ENCODE measurements at places on chromosomes 2 and 18.
A peak's percentile ranks its signal among the peaks of the same experiment; 100 is the strongest.

- no peaks in the 10 kb centered on the region for H3K4me1 ChIP-seq
- H3K27ac ChIP-seq: no peak overlapping the region
- DNase-seq: no peak
These were observed 650.8 kb downstream of the DCDC2C start for GRCh38 chr2:4354164-4354563.

DNA sequence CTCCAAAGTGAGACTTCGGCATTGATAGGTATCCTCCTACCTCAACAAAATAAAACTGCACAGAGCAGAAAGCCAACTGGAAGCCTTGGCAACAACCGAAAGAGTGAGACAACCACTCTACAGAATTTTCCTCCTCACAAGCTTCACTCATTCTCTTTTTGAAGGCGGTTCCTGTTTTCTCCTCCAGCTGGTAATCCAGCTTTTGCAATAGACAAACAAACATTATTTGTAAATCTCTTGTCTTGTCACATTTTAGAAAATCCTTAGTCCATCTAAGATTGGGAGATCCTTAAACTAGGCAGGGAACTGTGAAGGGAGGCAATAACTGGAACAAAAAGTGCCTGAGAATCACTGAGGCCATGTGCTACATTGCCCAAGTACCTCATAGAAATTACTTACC is 332.4 kb downstream of the BCL11A start:
- no peaks in the 10 kb centered on the region for H3K36me3 ChIP-seq
- no peak overlapping the region for H3K4me3 ChIP-seq
- no peaks in the 10 kb centered on the region for H3K27me3 ChIP-seq
- DNase-seq: no peak

DNA sequence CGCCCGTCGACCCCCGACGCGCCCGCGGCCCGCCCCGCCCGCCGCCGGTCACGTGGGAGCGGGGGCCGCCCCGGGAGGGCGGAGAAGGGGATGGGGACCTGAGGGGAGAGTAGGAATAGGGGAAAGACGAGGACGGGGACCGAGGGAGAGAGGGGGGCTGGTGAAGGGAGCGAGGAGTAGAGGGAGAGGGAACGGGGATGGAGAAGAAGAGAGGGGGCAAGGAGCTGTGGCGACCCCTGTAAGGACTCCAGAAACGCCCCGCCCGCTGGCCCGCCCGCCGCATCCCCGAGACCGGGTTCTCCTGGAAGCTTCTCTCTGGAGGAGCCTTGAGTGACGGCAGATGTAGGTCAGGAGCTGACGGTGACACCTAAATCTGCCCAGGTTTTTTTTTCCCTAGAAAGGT is 615 bp downstream of the ADNP2 start:
- no peaks in the 10 kb centered on the region for H3K36me3 ChIP-seq
- H3K27me3 ChIP-seq: no peaks in the 10 kb centered on the region
- no peak for DNase-seq
- H3K4me1 ChIP-seq: peaks cover 15% of the 10 kb centered on the region
- H3K4me3 ChIP-seq: peak overlapping the region; percentile 85

DNA sequence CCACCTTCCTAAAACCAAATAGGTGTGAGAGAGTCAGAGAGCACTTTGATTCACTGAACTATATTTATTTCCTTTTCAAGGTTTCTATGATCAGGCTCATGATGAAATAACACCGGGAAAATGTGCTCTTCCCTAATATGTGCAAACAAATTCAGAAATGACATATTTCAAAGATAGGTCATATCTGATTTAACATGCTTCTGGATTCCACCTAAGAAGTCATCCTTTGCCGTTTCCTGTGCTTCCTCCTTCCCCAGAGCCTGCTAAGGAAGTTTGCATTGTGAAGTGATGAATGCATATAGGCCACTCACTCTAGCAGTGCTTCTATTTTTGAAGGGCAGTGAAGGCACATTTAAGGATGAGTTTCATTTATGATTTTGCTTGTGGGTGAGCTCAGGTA is 327.6 kb downstream of the TDRD15 start:
- no peaks in the 10 kb centered on the region for H3K27me3 ChIP-seq
- H3K27ac ChIP-seq: no peak overlapping the region
- H3K36me3 ChIP-seq: no peaks in the 10 kb centered on the region
- peaks cover 16% of the 10 kb centered on the region for H3K4me1 ChIP-seq
- no peak for DNase-seq

DNA sequence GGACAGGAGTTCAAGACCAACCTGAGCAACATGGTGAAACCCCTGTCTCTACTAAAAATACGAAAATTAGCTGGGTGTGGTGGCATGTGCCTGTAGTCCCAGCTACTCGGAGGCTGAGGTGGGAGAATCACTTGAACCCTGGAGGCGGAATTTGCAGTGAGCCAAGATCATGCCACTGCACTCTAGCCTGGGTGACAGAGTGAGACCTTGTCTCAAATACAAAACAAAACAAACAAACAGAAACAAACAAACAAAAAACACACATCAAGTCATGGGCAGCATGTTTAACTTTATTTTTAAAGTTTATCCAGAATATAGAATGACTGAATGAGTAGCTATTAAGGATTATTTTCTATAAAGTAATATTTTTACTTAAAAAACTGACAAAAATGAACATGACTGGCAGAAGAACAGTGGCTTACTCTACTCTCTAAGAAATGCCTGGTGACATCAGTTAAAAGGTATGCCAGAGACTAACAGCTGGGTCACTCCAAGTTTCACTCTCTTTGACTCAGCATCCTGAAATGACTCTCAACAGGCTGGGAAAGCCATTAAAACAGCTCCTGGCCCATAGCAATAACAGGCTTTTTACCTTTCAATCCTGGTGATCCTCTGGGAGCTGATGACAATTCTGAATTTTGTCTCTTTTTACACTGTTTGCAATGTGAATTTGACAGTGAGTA is 281.6 kb upstream of the STON1 start:
- no peaks in the 10 kb centered on the region for H3K36me3 ChIP-seq
- no peak for DNase-seq
- H3K4me1 ChIP-seq: peaks cover 30% of the 10 kb centered on the region
- no peaks in the 10 kb centered on the region for H3K27me3 ChIP-seq

DNA sequence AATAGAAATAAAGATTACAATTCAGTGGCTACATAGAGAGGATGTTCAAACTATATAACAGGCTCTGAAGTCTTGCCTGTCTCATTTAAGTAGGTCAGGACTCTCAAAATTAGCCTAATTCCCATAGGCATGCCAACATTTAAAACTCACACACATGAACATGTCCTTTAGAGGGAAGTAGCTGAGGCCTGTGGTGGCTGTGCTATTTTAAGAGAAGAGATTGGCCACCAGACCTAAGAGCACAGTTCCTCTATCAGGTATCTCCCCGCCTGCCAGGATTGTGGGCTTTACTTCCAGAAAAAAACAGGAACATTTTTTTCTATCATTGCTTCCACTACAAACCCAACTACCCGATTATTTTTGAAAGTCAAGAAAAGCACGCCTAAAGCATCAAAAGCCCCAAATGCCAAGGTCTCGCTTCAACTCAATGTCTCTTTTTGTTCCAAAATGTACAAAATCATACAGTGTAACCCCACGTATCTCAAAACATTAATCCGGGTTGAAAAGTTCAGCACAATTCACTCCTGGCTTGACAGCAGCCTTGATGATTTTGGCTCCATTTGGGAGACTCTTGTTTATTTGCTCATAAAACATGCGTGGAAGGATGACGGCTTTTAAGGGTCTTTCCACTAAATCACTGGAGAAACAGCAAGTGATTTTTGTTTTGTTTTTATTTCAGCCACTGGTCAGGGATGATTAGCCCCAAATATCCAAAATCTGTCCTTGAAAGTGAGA is 15.3 kb downstream of the FHL2 start:
- peaks cover 54% of the 10 kb centered on the region for H3K4me1 ChIP-seq
- H3K36me3 ChIP-seq: peaks cover 13% of the 10 kb centered on the region
- no peaks in the 10 kb centered on the region for H3K27me3 ChIP-seq

DNA sequence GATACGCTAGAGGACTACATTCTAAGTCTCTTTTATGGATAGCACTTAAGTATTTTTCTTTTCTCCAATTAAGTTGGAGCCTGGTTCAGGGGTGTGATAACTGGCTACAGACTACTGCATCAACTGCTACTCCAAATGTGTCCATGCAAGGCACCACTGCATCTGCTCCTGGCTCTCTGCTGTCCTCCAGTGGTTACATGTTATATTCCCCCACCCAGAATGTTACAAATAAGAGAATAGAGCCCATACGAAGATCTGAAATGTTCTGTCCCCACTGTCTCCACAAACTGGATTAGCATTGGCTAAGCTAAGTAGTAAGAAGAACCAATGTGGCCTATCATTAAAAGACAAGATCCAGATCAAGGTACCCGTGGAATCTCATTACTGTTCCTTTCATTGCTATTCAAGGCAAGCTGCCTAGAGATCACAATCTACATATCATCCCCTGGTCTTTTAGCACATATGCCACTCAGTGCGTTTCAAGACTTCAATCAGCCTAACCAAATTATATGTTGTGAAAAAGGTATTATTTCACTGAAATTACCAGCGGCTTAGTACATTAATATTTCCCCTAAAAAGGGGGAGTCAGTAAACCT is 308.3 kb upstream of the SLC8A1 start:
- H3K4me3 ChIP-seq: no peak overlapping the region
- no peaks in the 10 kb centered on the region for H3K27me3 ChIP-seq
- DNase-seq: no peak
- H3K4me1 ChIP-seq: peaks cover 8% of the 10 kb centered on the region
- no peak overlapping the region for H3K27ac ChIP-seq

DNA sequence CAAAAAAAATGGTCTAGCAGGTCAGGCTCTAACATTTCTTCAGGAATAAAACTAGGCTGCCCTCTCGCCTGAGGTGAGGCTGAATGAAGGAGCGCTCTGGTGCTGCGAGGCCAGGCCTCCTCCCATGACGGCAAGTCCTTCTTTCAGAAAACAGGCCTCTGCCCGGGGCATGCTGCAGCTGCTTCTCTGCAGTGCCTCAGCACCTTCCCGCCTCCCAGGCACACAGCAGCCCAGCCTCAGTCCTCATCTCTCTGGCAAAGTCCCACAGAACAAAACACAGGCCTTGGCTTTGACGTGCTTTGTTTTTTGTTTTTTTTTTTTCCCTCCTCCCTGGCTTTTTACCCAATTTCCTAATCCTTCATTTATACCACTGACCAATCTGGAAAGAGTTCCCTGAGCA is 74.8 kb downstream of the BCL11A start:
- H3K36me3 ChIP-seq: no peaks in the 10 kb centered on the region
- no peak overlapping the region for H3K4me3 ChIP-seq
- H3K27me3 ChIP-seq: no peaks in the 10 kb centered on the region

- no peaks in the 10 kb centered on the region for H3K4me1 ChIP-seq
- no peak overlapping the region for H3K4me3 ChIP-seq
These were observed 7.3 kb downstream of the IL1F10 start for GRCh38 chr2:113075030-113075429.

DNA sequence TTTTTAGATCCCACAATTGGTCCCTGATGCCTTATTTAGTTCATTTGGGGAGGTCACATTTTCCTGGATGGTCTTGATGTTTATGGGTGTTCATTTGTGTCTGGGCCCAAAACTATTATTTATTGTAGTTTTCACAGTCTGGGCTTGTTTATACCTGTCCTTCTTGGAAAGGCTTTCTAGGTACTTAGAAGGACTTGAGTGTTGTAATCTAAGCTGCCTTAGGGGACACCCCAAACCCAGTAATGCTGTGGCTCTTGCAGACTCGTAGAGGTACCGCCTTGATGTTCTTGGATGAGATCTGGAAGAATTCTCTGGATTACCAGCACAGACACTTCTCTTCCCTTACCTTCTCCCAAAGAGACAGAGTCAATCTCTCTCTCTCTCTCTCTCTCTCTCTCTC is 25.0 kb upstream of the ITSN2 start:
- H3K4me1 ChIP-seq: no peaks in the 10 kb centered on the region
- no peaks in the 10 kb centered on the region for H3K36me3 ChIP-seq
- no peak overlapping the region for H3K27ac ChIP-seq
- no peaks in the 10 kb centered on the region for H3K27me3 ChIP-seq

DNA sequence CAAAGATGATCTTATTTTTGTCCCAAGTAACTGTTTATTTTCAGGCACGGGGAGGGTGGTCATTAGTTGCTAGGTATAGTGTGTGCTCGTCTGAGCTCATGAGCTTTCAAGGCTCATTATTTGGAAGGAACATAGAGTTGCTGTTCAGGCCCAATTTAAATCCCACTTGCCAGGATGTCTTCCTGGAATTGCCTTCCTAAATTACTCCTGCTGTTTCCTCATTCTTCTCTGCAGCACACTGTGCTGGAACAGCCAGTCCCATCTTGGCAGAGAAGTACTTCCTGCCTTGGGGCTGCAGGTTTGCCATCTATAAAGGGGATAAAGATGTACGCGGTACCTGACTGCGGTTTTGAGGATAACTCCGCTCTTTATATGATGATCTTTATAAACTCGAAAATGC is 37.3 kb downstream of the GREB1 start:
- no peak overlapping the region for H3K27ac ChIP-seq
- no peak for DNase-seq
- H3K4me3 ChIP-seq: no peak overlapping the region
- no peaks in the 10 kb centered on the region for H3K4me1 ChIP-seq
- H3K36me3 ChIP-seq: no peaks in the 10 kb centered on the region

GRCh38 chr2:128772671-128773070 is 454.0 kb upstream of the HS6ST1 start:
- DNase-seq: no peak
- no peaks in the 10 kb centered on the region for H3K4me1 ChIP-seq
- H3K27me3 ChIP-seq: no peaks in the 10 kb centered on the region
- H3K36me3 ChIP-seq: no peaks in the 10 kb centered on the region
- H3K4me3 ChIP-seq: no peak overlapping the region

DNA sequence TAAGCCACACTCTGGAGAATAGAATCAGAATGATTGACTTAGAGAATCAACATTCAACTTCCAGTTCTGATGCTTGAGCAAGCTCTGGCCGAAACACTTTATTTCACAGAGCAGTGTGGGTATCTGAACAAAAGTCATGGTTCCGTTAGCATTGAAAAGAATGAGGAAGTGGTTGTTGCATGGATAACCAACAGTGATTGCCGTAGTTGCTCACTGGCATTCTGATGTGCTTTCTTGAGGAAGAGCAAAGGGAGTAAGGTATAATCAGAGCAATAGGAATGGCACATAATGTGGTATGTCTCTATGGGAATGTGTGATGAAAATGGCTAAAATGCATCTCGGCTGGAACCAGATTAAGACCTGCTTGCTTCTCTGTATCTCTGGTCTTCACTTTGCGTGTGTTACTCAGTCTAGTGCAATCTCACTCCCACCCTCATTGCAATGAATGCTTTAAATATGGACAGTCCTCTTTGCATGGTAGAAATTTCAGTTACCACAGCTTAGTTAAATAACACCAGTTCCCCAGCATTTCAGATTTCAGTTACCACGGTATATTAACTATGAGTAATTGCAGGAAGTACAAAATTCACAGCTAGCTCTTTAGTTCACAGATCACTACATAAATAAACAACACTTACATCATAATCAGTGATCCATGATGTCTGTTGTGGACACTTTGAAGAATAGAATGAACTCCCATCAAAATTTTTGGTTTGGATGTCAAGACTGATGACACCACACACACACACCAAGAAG is 7.8 kb upstream of the RAB12 start:
- no peak overlapping the region for H3K4me3 ChIP-seq
- no peaks in the 10 kb centered on the region for H3K36me3 ChIP-seq
- DNase-seq: no peak
- no peaks in the 10 kb centered on the region for H3K27me3 ChIP-seq
- H3K4me1 ChIP-seq: no peaks in the 10 kb centered on the region
- no peak overlapping the region for H3K27ac ChIP-seq

- H3K27ac ChIP-seq: no peak overlapping the region
- no peaks in the 10 kb centered on the region for H3K4me1 ChIP-seq
- H3K36me3 ChIP-seq: no peaks in the 10 kb centered on the region
- no peaks in the 10 kb centered on the region for H3K27me3 ChIP-seq
- H3K4me3 ChIP-seq: no peak overlapping the region
- no peak for DNase-seq
These were observed 1280.6 kb upstream of the NRXN1 start for GRCh38 chr2:52312486-52312885.

GRCh38 chr2:232485757-232486557 is 1.7 kb downstream of the ECEL1 start:
- peaks cover 3% of the 10 kb centered on the region for H3K27me3 ChIP-seq
- DNase-seq: no peak
- no peaks in the 10 kb centered on the region for H3K36me3 ChIP-seq
- H3K27ac ChIP-seq: no peak overlapping the region

Measured in thoracic aorta (tissue), 2 donors.